GM12891 (cell line): ENCODE measurements at places on chromosomes 12 and 14.

GRCh38 chr14:95903616-95904107 lies 27.0 kb downstream of the TUNAR start:
- DNase-seq: no peak

DNA sequence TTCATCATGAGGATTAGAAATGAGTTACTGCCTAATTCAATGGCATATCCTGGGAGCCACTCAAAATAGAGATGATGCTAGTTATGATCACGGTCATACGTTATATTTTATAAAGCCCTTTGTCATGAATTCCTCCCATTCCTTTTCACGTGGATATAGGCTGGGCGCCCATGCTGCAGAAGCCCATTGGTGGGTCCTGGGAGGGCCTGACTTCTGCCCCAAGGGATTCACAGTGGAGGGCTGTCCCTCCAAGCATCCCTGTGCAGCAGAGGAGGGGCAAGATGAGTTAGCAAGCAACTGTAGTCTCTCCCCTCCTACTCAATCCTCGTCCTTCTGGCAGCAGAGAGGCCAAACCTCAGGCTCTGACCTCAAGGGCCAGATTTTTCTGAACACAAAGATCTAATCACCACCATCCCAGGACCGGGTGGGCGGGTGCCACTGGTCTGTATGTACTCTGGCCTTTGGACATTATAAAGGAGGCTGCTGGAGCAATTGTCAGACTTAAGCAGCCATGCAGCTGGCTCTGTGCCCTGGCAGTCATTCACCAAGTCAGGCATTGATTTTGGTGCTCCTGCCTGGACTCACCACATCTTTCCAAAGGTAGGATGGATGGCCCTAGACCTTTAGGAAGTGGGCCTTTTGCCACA lies 8.6 kb downstream of the GLTP start:
- DNase-seq: no peak

DNA sequence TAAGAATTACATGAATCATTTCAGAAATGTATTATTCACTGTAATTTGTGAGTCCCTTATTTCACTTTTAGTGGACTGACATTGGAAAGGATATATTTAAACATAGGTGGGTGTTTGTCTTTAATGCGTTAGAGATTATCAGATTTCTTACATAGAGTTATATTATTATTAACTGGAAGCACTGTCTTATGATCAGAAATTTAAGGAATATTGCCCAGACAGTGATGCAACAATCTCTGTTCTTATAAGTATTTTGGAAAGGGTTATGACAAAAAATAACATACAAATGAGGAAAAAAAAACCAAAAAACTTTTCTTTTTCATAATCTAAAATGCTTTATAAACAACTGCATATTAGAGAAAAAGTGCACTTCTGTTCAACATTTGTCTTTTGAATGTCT lies 836.6 kb downstream of the SLC6A15 start:
- DNase-seq: no peak

- no peak for DNase-seq
Measured at GRCh38 chr12:113891167-113891692, 74.9 kb downstream of the RBM19 start.

DNA sequence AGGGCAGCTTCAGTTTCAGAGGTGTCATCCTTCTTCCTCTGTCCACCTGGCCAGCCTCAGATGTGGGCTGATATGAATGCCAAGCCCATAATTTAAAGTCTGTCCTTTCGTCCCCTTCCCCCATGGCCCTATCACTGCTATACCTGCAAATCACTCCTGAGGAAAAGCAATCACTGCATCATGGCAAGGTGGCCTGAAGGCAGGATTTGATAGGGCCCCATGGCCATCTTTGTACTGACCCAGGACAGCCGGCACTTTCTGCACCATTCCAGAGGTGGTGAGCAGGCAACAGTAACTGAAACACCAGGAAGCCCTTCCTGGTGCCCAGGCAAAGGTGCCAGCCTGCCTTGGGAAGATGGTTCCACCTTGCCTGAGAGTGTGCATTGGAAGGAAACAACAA lies 60.8 kb downstream of the ANO2 start:
- no peak for DNase-seq

DNA sequence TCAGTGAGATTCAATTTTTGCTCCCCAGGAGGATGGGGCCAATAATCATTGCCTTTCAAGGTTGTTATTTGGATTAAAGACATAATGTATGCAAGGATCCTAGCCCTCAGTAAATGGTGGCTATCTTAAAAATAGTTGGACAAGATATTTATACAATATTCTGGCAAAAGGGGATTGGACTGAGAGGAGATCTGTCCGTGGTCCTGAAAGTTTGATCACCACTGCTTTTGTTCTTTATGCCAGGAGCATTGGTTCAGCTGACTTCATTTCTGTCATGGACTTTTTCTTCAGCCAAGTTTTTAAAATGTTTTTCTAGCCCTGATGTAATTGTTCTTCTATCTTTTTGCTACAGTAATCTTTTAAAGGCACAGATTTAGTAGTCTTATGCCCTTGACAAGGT lies 70.2 kb upstream of the TCL1A start:
- DNase-seq: peak; percentile 19

- no peak for DNase-seq
Measured at GRCh38 chr12:75419841-75420240, 29.0 kb downstream of the GLIPR1L2 start.

DNA sequence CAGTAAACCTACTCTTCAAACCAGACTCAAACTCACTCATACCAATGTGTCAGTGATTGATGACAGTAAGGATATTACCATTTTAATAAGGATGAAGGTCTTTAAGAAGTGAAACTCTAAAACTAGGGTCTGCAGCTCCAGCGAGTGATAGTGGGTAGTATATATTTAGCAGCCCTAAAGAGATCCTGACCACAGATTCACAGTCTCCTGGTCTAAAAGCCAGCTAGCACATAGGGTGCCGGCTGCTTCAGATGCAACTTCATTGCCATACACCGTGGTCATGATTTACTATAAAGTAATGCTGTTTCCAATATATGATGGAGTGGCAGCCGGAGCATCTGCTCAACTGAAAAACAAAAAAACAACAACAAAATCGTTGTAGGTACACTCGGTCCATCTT lies 99.6 kb upstream of the MDM1 start:
- no peak for DNase-seq

- no peak for DNase-seq
Measured at GRCh38 chr12:110888256-110888991, 32.0 kb downstream of the MYL2 start.

GRCh38 chr12:124231980-124232653 lies 62.8 kb upstream of the RFLNA start:
- DNase-seq: no peak

- DNase-seq: no peak
Measured at GRCh38 chr14:45254771-45255170, 1.8 kb upstream of the MIS18BP1 start.

- DNase-seq: no peak
Measured at GRCh38 chr12:12004524-12004923, 66.2 kb upstream of the BCL2L14 start.

GRCh38 chr12:67662910-67663538 lies 14.5 kb downstream of the DYRK2 start:
- no peak for DNase-seq

DNA sequence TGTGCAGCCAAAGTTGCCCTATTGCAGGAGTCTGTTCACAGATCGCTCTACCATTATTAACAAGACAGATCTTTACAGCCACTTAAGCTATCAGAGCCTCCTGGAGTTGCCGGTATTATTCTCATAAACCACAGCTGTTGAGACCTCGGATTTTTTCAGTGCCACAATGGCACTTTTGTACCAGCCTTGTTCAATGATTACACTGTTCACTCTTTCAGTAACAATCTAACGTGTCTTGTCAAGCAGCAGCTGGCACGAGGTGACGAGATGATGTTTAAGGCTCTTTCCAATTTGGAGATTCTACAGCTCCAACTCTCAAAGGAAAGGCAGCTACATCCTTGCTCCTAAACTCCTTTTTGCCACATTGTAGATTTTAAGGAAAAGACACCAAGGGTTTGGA lies 30.7 kb downstream of the LRIG3 start:
- no peak for DNase-seq

DNA sequence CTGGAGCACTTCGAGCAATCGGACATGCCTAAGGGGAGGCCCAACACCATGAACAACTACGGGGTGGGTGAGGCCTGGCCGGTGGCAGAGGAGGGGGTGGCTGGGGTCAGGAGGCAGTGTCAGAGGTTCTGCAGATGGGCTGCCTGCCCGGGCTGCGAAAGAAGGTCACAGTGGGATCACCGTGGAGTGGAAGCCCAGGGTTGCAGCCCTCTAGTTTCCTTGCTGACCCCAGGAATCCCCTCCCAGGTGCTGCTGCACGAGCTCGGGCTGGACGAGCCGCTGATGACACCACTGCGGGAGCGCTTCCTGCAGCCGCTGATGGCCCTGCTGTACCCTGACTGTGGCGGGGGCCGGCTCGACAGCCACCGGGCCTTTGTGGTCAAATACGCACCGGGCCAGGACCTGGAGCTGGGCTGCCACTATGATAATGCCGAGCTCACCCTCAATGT lies 1.9 kb upstream of the ARL6IP4 start:
- DNase-seq: no peak

- no peak for DNase-seq
Measured at GRCh38 chr12:95994476-95994875, 1.7 kb downstream of the HAL start.

GRCh38 chr12:39723831-39724230 lies 104.2 kb upstream of the ABCD2 start:
- no peak for DNase-seq

- no peak for DNase-seq
Measured at GRCh38 chr14:71933001-71933587, 865 bp downstream of the RGS6 start.

- no peak for DNase-seq
Measured at GRCh38 chr12:108564724-108565123, 2.3 kb downstream of the ISCU start.

- no peak for DNase-seq
Measured at GRCh38 chr12:106289196-106289681, 13.3 kb upstream of the TCP11L2 start.

DNA sequence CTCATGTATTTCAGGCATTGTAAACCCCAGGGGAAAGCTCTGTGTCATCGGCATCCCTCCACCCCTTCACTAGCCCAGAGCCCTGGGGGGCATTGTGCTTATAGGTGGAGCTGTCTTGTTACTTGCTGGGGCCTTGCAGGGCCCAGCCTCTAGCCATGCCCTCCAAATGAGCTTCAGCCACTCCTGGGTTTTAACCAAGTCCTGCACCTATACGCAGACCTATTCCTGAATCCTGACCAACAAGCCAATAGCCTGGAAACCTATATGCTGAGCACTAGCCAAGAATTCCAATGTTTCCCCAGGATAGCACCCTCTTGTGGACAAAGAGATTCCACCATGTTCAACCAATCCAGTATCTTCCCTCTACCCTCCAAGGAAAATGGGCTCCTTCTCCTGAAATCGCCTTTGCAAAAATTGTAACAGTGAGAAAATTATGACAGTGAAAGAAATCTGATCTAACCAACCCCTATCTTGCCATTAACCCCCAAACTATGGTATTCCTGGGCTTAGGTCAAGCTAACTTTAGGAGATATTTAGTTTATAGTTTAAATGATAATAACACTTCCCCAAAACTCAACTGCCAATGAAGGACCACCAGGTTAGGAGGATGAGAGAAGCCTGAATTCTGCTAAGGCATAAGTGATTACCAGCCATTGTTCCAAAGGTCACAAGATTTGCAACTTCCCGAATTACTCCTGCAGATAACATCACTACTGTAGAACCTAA lies 55.5 kb downstream of the TTC7B start:
- DNase-seq: no peak

DNA sequence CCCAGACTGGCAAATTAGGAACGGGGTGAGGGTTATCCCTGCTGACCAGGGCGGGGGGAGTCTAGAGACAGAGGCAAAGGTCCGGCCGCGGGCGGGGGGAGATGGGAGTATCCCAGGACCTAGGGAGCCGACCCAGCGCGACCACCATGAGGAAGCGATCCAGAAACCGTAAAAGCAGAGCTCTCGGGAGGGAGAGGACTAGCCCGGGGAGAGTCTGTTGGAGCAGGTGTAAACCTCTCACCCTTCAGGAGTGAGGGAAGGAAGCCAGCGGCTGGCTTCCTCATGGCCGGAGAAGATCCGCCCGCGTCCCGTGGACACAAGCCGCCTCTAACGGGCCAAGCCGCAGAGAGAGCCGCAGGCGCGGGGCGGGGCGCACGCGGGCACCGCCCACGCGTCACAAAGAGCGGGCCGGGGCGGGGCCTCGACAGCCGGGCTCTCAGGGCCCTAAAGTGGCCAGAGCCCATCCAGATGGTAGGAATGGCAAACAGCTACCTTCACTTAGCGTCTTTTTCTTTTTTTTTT lies at the start of gene ACRBP:
TSS of gene ACRBP (minus strand) at position 350 of the 522 bp plus-strand sequence. CDS start at position 284, 66 bp downstream.
- DNase-seq: no peak

DNA sequence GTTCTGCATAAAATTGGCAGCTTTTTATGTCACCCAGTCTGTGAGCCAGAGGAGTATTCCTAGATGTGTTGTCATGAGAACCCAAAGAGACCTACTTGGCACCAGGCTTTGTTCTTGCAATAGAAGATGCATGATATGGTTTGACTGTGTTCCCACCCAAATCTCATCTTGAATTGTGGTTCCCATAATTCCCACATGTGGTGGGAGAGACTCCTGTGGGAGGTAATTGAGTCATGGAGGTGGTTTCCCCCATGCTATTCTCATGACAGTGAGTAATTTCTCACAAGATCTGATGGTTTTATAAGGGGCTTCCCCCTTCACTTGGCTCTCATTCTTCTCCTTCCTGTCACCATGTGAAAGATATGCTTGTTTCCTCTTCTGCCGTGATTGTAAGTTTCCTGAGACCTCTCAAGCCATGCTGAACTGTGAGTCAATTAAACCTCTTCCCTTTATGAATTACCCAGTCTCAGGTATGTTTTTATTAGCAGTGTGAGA lies 572.0 kb upstream of the ATP2B1 start:
- DNase-seq: no peak

- no peak for DNase-seq
Measured at GRCh38 chr14:101602466-101602840, 41.2 kb downstream of the DIO3 start.

GRCh38 chr12:19957308-19958125 lies 410.8 kb upstream of the PDE3A start:
- DNase-seq: no peak

- no peak for DNase-seq
Measured at GRCh38 chr14:97707603-97708002, 910.4 kb downstream of the VRK1 start.
